ENCODE measurements at places on chromosomes 6 and 20. TPM values are rescaled to one million over a fixed set of nuclear protein-coding genes. Genes with fewer than 3 reads are reported as not detected.

- no peak for DNase-seq
These were observed 14.8 kb upstream of the FKBP5 start for GRCh38 chr6:35703554-35703953.

- DNase-seq: no peak
These were observed 343.6 kb upstream of the SASH1 start for GRCh38 chr6:147999001-147999540.

- no peak for DNase-seq
These were observed 51.9 kb upstream of the SEC63 start for GRCh38 chr6:108009894-108010293.

DNA sequence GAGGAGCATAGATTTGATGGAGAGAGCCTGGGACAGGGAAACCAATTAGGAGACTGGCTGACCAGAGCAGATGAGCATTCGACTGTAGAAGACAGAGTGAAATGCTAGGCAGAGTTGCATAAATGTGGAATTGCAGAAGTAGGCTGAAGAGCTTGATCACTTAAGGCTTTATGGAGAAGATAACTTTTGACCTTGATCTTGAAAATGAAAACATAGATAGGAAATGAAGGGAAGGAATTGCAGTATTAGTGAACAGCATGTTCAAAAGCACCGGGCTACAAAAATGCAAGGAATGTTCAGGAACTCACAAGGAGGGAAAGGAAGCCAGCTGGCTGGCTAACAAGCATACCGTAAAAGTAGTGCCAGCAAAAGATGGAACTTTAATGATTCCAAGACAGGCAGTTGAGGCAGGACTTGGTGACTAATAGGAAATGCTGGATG lies 20.5 kb upstream of the LTV1 start:
- no peak for DNase-seq

- DNase-seq: no peak
These were observed 20.4 kb downstream of the AKAP12 start for GRCh38 chr6:151260205-151260604.

- no peak for DNase-seq
These were observed 58.0 kb downstream of the BACH2 start for GRCh38 chr6:90238496-90239266.

Gene COL9A3
- 0.94 TPM for total RNA-seq

Gene TMEM74B
- total RNA-seq: 2.7 TPM

Gene SEMG1
- not detected for total RNA-seq

Gene SYTL3
- 5.7 TPM for total RNA-seq

Measured in cardiac septum (tissue), 1 donor.